ENCODE measurements at places on chromosomes 6 and 20.

DNA sequence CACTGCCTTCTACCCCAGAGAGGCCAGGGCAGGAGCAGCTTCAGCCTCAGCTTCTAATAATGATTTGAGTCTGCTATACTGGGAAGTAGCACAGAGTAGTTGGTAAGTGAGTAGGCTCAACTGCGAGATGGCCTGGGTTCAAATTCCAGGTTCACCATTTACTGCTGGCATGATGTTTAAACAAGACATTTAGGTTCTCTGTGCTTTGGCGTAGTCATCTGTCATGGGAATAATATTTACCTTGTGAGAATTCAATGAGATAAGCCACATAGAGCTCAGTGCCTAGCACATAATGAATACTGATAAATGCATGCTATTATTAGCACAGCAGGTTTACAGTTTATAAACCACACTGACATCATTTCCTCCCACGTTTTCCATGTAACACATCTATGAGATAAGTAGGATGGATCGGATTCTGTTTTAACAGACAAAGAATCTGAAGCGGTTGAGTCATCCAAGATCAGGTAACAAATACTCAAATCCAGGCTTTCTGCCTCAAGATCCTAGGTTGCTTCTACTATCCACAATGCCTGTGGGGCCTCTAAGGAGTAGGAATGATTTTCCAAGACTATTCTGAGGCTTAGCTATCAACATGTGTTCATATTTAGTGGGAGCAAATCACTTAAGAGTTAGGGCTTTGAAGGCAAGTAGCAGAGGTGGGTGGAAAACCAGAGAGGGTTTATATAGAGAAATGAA, 72.9 kb upstream of the DTNBP1 start:
- DNase-seq: peak; percentile 21

GRCh38 chr6:80872199-80872950, 765.9 kb downstream of the BCKDHB start:
- DNase-seq: no peak

GRCh38 chr20:49587111-49587570, 19.2 kb upstream of the PTGIS start:
- no peak for DNase-seq

GRCh38 chr6:113960795-113961194, 10.2 kb downstream of the HDAC2 start:
- no peak for DNase-seq

DNA sequence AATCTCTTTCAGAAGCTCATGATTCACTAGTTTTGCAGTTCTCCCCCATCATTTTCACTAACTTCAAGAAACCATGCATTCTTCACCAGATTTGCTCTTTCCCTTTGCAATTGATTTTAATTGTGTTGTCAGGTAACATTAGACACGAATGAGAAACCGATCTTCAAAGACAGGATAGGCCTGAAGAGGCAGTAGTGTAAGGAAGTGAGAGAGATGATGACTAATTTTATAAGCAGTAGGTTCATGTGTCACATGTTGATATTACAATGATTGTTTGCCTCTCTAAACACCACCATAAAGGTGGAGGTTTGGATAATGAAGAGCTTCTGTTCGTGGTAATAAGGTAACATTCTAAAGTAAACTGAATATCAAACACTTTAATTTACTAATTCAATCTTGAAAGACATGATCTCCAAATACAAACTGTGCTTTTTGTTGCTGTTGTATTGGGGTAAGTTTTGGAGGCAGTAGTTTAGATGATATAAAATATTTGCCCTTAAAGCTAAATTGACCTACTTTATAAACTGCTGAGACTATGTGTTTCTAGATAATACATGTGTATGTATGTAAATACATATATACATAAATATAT, 207.2 kb downstream of the PHACTR1 start:
- DNase-seq: no peak

- DNase-seq: no peak
Measured at GRCh38 chr20:59662161-59662560, 57.8 kb downstream of the PHACTR3 start.

GRCh38 chr6:164337024-164337924, 922.8 kb downstream of the QKI start:
- no peak for DNase-seq

DNA sequence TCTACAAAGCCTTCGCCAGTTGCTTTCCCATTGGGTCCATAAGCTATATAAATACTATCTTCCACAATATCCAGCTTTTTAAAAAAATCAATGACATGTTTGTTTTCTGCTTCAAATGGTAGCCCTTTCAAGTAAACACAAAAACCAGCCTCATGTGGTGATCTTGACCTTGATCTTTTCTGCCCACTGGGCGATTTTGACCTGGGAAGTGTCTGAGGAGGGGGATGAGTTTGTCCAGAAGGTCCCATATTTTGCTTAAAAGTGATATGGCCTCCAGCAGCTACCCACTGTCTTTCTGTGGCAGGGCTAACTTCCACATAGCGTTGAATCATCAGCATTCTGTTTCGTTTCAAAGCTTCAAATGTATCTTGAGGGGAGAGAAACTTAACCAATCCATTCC, 10.8 kb downstream of the CPNE1 start:
- no peak for DNase-seq

- DNase-seq: no peak
Measured at GRCh38 chr6:119423996-119424395, 74.4 kb upstream of the MAN1A1 start.

DNA sequence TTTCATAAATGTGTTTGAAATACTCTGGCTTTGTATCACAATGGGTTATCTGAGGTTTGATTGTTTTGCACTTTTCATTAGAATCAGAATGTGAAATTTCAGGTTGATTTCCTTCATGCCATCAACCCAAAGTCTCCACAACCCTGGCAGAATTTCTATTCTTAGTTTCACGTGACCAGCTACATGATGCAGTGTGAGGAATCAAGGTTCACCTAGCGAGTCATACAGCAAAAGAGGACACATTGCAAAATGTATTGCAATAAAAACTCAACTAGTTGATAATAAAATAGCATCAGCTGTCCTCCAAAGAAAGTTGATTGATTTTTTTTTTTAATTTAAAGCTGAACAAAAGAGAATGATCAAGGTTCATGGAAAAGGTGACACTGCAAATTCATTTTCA, 2.2 kb downstream of the HAO1 start:
- no peak for DNase-seq
